ENCODE measurements at places on chromosomes 5 and 9.
A peak's percentile ranks its signal among the peaks of the same experiment; 100 is the strongest.

DNA sequence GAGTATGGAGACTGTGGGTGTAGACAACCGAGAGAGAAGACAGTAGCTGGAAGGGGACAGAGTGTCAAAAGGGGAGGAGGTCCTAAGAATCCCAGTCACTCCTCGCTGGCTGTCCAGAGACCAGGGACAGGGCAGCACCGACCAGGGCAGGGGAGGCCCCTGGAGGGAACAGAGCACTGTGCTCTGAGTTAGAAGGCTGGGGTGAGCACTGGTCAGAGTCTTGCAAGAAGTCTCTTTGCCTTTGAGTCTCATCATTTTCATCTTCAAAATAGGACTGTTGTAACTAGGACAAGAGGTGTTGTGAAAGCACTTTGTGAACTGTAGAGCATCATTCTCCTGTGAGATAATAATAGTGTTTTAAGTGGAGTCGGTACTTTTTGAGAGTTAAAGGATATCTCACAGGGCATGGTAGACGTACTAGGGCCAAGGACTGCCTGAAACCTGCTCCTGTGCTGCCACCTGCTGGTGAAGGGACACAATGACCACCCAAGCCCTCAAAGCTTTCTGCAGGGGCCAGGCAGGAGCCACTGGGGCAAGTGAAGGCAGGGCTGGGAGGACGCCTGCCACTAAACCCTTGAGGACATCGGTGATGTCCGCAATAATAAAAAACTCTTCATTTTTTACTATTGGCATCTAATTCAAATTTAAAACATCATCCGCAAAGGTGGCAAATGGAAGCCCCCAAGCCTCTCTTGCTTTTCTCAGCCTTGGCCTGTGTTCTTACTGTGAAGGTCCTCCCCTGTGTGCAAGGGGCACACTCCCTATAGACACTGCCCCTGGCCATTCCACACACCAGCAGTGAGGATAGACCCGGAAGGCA lies 28.2 kb downstream of the SLC6A7 start:
- peak; percentile 59 for DNase-seq

DNA sequence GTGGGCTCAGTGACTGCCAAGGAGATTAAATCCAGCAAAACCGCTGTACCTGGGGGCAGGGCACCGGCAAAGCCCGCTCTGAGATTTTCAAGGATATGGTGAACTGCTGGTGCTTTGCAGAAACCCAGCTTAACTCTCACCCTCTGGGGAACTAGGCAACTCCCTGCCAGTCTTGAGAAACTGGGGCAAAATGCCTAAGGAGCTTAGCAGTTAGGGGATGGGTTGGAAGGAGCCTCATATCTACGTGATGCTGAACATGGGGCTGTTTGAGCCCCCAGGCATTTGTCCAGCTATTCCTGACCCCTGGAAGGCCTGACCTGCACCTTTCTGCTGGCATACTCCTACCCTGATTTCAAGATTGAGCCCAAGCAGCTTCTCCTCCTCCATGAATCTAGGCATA lies 108.6 kb upstream of the TBC1D2 start:
- DNase-seq: no peak

- no peak for DNase-seq
Observed at GRCh38 chr5:81235287-81236072, 2.4 kb downstream of the CKMT2 start.

- no peak for DNase-seq
Observed at GRCh38 chr5:84715091-84715490, 330.4 kb upstream of the EDIL3 start.

DNA sequence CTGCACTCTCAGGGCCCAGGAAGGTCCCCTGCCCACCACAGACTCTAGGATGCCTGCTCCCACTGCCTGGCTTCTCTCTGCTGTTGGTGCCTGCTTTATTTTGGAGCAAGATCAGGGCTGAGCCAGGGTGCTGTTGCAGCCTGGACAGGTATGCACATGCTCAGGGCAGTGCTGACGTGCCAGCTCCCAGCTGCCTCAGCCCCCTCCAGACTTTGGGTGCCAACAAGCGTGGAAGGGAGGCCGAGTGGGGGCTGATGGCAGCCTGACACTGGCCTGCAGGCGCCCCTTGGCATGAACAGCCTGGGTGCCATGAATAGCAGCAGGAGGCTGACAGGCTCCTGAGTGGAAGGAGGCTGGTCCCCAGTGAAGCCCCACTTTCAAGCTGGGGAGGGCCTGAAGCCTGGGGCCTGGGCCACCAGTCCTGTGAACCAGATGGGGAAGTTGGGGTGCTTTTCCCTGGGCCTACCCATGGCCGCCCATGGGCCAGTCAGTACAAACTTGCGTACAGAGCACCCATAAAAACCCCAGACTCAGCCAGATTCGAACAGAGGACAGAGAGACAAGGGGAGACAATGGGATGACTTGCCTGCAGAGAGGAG lies 6.8 kb downstream of the AMBP start:
- DNase-seq: no peak

DNA sequence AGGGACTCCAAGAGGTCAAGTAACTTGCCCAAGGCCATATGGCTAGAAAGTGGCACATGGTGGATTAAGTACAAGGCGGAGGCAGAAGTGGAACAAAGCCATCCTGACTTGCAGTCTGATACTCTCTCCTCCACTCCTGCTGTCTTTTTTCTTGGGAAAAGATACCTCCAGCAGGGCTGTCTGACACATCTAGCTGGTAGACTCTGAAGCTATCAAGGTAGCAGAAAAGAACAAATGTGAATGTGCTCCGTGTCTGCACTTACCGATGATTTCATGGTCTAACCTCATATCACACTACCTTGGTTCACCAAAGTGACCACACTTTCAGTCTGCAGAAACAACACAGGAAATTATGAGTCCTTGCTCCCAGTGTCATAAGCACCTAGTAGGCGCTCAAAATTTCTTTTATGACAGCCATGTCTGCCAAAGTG lies 284.8 kb downstream of the CRB2 start:
- peak; percentile 3 for DNase-seq

GRCh38 chr9:34371886-34372466 lies 4.7 kb downstream of the MYORG start:
- DNase-seq: no peak

DNA sequence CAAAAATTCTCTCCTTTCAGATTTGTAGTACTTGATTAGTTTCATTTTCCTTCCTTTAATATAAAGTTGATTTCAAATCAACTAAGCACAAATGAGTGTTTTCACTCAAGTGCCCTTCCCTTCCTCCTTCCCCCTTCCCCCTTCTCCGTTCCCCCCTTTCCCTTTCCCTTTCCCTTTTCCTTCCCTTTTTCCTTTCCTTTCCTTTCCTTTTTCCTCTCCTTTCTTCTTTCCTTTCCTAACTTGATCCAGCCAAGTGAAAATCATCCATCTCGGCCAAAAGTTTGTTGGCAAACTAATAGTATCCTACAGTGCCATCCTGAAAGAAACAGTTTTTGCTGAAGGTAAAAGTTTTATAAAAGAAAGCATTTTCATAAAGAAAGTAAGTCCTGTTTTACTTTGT lies 85.3 kb upstream of the CD180 start:
- no peak for DNase-seq

- peak; percentile 98 for DNase-seq
Observed at GRCh38 chr9:83384214-83384613, 154.0 kb downstream of the FRMD3 start.

GRCh38 chr5:100505984-100506670 lies 29.0 kb upstream of the FAM174A start:
- DNase-seq: no peak

DNA sequence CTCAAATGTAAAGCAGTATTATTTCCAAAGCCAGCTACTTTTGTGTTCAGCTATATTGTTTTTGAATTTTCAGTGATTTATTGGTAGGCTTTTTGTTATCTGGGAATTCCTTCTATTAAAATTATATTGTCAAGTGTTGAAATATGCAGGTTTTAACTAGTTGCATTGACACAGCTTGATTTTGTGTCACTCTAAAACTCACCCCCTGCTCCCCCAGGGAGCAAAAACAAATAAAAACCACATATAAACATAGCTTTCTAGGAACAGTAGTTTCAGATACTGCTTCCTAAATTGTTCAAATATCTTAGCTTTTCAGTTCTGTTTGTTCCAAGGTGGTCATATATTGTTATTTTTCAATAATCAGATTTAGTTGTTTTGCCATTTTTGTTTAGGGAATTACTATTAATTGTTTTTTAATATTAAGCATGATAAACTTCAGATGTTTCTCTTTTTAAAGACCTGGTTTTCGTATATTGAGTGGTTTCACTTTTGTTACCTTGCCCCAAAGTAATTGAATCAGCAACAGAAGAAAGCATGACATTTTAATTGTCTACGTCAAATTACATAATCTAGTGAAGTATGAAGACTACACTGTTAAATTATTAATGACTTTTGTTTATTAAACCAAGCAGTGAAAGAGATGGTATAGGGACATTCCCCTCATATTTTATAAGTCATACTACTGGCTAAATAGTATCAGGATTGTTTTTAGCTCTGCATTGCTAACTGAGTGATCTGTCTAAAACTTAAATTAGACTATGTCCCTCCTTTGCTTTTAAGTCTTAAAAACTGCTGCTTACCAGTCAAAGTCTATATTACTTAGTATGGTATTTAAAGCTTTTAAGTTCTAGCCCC lies 43.4 kb downstream of the ERBIN start:
- no peak for DNase-seq

- no peak for DNase-seq
Observed at GRCh38 chr5:150765799-150766169, 7.0 kb upstream of the DCTN4 start.

DNA sequence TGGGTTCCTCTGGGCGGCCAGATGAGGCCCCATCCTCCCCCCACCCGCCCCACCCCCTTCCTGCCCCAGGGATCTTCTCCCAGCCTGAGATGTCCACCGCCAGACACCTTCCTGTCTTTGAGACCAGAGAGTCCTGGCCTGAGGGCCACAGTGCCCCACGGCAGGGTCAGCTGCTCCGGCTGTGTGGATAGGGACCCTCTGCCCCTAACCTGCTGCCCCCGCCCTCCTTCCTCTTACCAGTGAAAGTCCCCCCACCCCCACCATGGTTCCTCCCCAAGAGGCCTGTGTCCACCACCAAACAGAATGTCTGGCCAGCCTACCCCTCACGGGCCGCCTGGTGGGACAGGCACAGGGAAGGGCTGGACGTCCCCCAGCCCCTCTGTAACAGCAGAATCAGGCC lies 43.0 kb upstream of the UBAC1 start:
- no peak for DNase-seq

DNA sequence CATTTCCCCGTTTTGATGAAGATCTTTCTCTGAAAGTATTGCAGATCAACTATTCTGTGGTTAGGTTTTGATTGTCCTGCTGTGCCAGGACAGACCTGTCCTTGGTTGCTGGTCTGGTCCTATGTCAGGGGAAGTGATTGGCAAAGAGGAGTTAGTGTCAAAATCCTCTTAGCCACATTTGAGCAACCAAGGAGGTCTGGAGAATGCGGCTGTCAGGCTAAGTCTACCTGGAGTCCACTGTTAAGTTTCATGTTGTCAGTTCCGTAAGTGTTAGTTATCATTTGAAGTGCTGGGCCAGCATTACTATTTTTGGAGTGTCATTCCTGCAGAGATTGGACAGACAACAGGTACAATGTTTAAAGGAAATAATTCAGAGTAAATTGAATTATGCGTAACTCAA lies 62.3 kb downstream of the UBE2QL1 start:
- DNase-seq: no peak

Data from NCI-H2171 treated with DMSO at 0.1 percent for 48 hours (cell line).